Activated gamma-delta T cell (primary cell): ENCODE measurements at places on chromosomes 7 and 10.

- DNase-seq, result no peak
Observed at GRCh38 chr7:122844191-122844988, 41.9 kb downstream of the CADPS2 start.

DNA sequence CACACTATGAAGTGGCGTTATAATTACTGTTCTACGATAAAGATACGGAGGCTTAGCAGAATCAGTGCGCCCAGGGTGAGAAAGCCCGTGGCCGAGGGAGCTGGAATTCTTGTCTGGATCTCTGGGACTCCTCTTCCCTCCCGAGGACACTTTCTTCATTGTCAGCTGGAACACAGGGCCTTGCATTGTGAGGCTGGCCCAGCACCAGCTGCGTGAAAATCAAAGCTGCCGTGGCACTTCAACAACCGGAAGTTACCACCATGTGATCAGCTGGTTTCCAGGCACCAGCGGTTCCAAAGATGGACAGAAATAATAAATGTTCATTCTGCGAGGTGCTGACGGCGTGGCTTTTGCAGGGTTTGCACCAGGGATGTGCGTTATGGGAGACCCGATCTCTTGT, 234.0 kb upstream of the PITRM1 start:
- DNase-seq, result no peak

DNA sequence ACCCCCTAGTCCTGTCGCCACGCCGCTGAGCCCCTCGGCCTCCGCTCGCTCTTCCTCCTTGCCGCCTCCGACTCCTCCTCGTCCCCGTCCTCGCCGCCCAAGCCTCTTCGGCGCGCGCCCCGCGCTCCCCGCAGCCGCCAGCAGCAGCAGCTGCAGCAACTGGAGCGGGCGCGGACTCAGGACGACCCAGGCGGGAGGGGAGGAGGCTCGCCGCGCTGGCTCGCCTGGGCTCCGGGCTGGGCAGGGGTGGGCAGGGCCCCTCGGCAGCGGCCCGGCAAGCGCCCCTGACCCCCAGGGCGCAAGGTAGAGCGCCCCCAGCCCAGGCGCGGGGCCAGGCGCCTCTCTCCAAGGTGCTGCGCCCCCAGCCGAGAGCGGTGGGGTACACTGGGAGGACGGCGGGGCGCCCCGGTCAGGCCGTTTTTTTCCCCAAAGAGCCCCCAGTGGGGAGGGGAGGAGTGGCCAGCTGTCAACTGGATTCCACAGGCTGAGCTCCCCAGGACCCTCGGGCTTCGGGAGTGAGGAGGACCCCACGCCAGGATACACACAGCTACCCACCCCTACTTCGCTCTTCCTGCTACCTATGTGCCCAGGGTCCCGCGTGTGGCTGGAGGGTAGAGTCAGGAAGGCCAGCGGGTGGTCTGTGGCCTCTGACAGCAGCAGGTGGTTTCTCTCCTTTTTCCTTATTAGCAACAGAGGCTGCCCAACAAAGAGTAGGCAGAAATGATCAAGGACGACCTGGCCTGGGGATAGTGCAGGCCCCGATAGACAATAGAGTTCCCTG, 903 bp upstream of the KCNMA1 start:
- no peak for DNase-seq

DNA sequence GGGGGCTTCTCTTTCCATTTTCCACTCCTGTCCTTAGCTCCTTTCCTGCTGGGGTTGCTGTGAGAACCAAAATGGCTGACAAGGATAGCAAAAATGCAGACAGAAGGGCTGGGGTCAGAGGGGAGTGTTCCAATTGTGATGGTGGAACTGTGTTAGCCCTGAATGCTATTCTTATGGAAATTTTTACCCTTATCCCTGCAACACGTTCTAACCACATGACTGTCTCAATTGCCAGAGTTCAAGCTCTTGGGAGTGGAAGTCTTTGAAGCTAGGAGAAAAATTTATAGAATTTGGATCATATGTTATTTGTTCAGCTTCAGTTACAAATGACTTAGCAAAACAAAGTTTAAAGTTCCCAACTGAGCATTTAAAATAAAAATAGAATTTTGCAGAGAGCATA, 134.1 kb downstream of the ADCYAP1R1 start:
- no peak for DNase-seq

DNA sequence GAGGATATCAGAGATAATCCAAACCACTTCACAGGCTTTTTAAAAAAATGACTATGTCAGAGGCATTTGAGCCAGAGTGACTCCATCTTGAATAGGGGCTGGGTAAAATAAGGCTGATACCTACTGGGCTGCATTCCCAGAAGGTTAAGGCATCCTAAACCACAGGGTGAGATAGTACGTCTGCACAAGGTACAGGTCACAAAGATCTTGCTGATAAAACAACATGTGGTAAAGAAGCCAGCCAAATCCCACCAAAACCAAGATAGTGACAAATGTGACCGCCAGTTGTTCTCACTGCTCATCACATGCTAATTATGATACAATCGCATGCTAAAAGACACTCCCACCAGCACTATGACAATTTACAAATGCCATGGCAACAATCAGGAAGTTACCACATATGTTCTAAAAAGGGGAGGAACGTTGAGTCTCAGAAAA, 177.5 kb downstream of the RAPGEF5 start:
- DNase-seq, result no peak

GRCh38 chr7:1544178-1544895, 11.7 kb downstream of the TMEM184A start:
- DNase-seq, result no peak

- no peak for DNase-seq
Observed at GRCh38 chr7:44761207-44762161, 12.8 kb downstream of the ZMIZ2 start.

- DNase-seq, result no peak
Observed at GRCh38 chr7:25272265-25272664, 44.0 kb upstream of the NPVF start.

- no peak for DNase-seq
Observed at GRCh38 chr10:31041011-31041410, 9.3 kb upstream of the ZNF438 start.

DNA sequence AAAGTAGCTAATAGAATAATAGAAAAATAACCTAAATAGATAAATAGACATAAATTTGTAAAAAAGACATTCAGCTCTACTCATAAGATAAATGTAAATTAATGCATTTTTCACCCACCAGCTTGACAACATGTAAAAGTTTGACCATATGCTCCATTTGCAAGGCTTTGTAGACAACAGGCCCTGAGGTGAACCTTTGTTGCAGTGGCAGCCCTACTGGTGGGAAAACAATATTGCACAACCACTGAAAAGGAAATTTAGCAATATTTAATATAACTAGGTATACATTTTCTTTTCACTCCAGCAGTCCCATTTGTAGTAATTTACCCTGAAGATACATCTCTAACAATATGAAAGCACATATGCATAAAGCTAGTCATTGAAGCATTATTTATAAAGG, 39.0 kb upstream of the ADRA2A start:
- no peak for DNase-seq

- DNase-seq, result no peak
Observed at GRCh38 chr10:114315566-114316420, 76.7 kb downstream of the VWA2 start.

DNA sequence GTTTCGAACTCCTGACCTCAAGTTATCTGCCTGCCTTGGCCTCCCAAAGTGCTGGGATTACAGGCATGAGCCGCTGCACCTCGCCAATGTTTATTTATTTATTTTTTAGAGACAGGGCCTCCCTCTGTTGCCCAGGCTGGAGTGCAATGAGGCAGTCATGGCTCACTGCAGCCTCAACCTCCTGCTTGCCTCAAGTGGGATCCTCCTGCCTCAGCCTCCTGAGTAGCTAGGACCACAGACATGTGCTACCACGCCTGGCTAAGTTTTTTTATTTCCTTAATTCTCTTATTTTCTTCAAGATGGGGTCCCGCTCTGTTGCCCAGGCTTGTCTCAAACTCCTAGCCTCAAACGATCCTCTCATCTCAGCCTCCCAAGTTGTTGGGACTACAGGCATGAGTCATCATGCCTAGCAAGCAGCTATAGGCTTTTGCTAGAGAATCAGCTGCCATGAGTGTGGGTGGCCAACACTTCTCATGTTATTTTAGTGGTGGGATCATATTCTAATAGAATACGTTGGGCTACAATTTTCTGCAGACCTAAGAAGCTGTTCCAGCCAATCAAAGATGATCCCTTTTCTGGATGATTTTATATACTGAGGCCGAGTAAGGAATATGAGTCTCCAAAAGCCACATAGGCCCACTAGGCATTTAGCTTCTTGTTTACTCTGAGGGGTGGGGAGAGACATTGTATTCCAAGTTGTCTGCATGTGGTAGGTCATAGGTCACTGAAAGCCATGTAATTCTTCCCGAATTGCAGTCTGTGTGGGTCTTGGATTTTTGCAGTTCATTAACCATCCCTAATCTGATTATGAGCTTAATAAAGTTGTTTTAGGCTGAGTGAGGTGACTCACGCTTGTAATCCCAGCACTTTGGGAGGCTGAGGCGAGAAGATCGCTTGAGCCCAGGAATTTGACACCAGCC, 7.6 kb upstream of the TMEM248 start:
- no peak for DNase-seq
